ENCODE measurements at places on chromosomes 2 and 18.

GRCh38 chr2:233356546-233357308, 2.4 kb downstream of the DGKD start:
- DNase-seq: no peak

- DNase-seq: no peak
Observed at GRCh38 chr2:236308855-236309668, 44.9 kb upstream of the ASB18 start.

- DNase-seq: no peak
Observed at GRCh38 chr2:100451734-100452133, 18.5 kb upstream of the NMS start.

DNA sequence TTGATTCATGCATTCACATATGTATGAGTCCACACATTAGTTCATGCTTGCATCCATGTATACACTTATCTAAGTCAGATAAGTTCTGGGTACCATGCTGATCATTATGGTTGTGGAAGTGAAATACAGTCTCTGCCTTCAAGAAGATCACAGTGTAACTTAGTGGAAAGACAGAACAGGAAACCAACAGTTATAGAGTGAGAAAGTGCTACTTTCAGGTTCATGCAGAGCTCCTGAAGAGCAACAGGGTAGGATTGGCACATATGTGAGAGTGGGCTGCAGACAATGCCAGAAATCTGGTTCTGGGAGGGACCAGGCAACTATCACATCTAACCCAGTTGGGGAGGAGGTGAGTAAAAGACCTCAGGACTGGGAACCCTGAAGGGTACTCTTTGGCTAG, 35.4 kb upstream of the PGAP1 start:
- DNase-seq: no peak

GRCh38 chr18:75395137-75395536, 32.4 kb downstream of the SMIM21 start:
- no peak for DNase-seq

DNA sequence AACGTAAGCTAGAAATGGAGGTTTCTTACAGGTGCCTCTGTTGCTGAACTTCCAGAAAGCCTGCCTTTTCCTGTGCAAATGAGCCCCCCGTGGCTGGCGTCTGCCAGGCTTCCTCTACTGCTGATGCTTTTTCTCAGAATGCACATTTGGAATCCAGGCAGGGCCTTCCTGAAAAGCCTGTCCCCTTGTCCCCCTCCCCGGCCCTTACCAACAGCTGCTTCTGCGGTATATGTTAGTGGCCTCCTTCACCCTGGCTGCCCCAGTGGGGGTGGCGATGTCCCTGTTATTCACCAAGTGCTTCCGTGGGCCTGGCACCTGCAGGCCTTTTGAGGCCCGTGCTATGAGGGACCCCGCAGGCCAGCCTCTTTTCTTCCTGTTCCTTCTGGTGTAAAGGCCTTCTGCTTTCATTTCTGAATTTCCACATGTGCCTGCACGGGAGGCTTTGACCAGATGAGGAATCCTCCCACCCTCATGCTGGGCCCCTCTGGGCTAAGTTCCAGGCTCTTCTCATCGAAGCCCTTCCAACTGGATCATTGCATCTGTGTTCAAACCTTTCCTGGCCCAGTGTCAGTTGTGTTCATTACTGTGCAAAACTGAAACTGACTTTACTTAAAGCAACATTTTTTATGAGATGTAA, 10.4 kb downstream of the CNDP2 start:
- DNase-seq: no peak

- DNase-seq: no peak
Observed at GRCh38 chr2:153232464-153232863, 246.1 kb downstream of the RPRM start.

GRCh38 chr18:28079883-28080282, 97.0 kb downstream of the CDH2 start:
- DNase-seq: no peak

- DNase-seq: no peak
Observed at GRCh38 chr2:101679037-101679726, 18.3 kb upstream of the MAP4K4 start.

GRCh38 chr2:100269889-100270288, 52.4 kb downstream of the LONRF2 start:
- no peak for DNase-seq

- no peak for DNase-seq
Observed at GRCh38 chr18:26036635-26037034, 53.8 kb downstream of the SS18 start.

DNA sequence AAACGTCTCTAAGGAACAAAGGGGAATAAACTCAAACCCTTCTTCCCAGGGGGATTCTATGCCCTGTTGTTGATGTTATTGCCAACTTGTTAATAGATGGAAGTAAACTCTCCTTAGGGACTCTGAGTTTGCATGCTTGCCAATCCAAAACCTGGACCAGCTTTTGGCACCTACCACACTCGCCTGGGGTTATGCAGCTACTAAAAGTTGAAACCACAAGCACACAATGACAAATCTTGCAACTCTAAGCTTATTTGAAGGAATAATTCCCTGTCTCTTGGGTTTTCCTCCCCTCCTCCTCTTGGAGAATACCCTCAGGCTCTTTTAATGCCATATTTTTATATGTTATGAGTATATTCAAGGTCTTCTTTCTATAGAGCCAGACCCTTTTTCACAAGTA, 484.1 kb downstream of the FBXO15 start:
- no peak for DNase-seq

DNA sequence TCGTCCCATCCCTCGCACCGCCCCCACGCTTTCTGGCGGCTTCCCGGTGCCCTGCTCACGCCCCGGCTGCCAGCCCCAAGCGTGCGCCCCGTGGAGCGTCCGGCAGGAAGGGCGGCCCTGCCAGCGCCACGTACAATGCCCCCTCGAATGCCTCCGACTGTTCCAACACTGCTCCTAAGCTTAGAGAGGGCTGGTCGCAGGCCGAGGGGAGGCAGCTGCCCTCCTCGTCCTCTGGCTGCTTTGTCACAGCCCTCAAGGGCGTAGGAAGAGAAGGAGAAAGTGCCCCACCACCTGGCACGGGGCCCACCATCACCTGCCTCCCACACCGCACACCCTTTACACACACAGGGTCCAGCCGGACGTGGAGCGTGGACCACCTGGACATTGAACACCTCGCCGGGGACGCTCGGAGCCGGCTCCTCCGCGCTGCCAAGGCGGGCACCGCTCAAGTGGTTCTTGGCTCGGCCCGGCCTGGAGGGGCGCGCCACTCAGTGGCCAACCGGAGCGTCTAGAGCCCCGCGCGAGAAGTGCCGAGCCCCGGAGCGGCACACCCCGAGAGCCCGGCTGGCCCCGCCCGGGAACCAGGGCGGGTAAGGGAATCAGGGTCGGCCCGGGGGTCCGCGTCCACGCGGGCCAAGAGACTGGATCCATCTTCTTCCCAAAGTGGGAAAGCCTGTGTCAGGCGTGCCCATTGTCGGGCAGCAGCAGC, 830 bp downstream of the DNER start:
- peak; percentile 19 for DNase-seq

- no peak for DNase-seq
Observed at GRCh38 chr2:169994752-169995151, 167.5 kb downstream of the UBR3 start.

GRCh38 chr2:62440281-62440946, 65.6 kb downstream of the TMEM17 start:
- no peak for DNase-seq

- no peak for DNase-seq
Observed at GRCh38 chr2:240728827-240729226, 37.2 kb downstream of the AQP12A start.

DNA sequence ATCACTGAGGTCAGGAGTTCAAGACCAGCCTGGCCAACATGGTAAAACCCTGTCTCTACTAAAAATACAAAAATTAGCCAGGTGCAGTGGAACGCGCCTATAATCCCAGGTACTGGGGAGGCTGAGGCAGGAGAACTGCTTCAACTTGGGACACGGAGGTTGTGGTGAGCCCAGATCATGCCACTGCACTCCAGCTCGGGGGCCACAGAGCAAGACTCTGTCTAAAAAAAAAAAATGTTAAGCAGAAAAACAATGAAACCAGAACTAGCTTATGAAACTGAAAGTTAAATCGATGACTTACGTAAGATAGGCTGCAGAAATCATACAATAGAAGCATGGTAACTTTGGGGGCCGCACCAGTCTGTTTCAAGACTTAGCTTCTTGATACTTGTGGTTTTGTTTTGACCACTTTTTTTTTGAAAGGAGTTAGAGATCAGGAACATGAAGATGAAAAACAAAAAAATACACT, 6.2 kb upstream of the GPR155 start:
- peak; percentile 22 for DNase-seq

- no peak for DNase-seq
Observed at GRCh38 chr2:142858961-142859360, 18.5 kb upstream of the KYNU start.

- DNase-seq: no peak
Observed at GRCh38 chr18:60406721-60407120, 34.1 kb upstream of the MC4R start.

GRCh38 chr2:33292981-33293595, 183.4 kb upstream of the RASGRP3 start:
- no peak for DNase-seq

DNA sequence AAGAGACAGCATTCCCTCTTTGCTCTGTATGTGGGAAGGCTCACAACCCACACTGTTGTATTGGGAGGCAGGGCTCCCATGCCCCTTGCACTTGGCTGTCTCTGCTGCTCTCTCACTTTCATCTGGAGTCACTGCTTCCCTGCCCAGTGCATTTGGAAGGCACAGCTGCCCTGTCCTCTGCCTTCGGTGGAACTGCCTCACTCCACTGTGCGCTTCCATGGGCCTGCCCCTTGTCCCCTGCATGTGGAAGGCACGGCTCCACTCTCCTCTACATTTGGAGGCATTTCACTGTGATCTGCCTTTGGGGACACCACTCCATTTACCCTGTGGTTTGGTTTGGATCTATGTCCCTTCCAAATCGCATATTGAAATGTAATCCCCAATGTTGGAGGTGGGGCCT, 9.1 kb upstream of the PROM2 start:
- DNase-seq: peak; percentile 6

DNA sequence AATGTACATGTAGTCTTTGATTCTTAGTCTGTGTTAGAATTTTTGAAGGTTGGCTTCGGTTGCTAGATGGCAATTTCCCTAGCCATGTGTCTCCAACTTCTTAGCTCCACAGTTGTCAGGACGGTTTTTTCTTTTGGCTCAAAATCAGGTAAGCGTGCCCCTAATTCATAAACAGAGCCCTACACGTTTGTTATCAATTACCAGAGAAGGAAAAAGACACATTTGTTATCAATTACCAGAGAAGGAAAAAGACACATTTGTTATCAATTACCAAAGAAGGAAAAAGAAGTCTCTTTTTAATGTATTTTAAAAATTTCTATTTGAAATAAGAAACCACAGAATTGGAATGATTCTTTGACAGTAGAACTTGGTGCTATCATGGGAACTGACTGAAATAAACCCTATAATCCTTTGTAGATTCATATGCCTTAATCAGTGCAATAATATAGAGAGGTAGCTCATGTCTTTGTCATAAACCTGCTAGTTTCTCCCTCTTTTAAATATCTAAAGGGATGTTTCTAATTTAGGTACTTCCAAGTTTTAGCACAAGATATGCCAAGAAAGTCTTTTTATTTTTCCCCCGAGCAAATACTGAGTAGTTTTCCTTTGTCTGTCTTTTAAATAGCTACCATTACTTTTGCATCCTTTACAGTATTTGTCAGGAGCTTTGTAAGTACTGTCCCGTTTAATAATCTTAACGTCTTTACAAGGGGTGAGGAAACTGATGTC, 35.9 kb downstream of the CAMKMT start:
- DNase-seq: no peak

DNA sequence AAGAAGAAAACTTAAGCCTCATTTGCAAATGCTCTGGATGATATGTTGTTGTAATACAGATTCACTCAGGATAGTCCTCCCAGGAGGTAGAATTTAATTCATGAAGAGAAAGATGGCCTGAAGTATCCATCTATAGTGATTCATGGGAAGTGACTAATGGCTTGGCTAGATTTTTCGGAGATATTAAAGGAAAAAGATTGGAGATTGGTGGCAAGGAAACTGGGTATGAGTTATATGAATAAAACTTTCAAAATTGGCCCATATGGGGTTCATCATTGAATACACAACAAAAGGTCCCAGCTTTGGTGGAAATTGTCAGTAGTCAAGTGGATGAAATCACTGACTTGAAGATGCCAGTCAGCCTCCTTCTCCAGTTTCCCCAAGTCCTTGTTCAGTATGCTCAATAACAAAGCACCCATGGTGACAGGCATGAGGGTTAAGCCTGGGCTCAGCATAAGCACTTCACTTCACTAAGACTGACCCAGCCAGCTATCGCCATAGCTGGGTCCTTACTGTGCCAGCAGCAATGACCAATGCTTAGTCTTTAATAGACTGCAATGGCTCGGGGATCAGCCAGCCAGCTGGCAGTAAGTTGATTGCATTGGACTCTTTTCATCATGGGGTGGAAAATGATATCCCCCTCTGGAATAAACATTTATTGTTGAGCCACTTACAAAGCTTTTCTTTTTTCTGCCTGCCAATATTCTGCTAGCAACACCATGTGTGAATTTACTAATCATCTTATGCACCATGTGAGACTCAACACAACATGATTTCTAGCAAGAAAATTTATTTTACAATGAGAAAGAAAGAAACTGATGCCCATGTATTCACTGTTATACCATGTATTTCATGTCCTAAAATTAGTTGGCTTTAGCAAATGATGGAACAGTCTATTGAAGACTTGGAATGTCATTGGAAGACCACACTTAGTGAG, 176.6 kb upstream of the TACR1 start:
- DNase-seq: no peak

DNA sequence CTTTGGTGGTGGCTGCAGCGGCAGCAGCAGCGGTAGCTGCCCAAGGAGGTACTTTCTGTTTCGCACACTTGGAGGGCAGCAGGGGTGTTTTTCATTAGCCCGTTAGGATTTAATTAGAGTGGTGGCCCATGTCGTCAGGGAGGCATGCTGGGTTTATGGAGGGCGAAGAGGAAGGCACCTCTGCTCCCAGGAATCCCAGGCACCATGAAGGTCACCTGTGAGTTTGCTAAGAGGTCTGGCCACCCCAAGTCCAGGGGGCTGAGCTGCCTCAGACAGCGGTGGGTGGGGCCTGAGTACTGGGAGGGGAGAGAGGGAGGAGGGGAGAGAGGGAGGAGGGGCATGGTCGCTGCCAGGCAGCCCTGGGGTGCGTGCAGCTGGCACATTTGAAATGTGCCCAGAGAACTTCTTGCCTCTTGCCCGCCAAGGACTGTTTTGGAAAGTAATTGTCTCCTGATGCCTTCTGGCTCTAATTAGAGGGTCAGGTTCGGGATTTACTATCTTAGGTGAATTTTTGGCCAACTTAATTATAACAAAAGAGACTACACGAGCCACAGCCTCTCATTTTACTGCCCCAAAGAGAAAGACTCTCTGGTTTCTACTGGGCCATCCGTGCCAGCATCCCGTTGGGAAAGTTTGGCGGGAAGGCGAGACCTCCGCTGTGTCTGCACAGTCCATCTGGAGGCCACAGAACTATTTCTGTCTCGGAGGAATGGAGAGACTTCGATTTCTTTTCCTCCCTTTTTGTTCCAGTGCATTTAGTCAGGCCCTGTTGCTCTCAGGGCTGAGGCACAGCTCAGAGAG, 62.0 kb downstream of the GLI2 start:
- no peak for DNase-seq

Measured in memory B cell (primary cell).